ENCODE measurements at places on chromosomes 2 and 18.

- DNase-seq: no peak
Measured at GRCh38 chr18:32160547-32160946, 29.3 kb upstream of the MEP1B start.

DNA sequence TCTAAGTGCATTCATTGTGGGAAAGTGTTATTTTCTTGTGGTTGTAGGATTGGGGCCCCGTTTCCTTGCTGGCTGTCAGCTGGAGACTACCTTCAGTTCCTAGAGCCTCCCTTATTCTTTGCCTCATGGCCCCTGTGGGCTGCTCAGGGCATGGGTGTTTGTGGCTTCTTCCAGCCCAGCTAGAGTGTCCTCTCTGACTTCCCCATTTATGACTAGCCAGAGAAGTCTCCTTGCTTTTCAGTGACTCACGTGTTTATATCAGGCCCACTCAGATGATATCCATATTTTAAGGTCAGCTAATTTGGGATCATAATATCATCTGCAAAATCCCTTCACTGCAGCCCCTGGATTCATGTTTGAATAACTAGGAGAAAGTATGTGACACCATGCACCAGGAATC, 62.8 kb downstream of the DTNA start:
- DNase-seq: no peak

DNA sequence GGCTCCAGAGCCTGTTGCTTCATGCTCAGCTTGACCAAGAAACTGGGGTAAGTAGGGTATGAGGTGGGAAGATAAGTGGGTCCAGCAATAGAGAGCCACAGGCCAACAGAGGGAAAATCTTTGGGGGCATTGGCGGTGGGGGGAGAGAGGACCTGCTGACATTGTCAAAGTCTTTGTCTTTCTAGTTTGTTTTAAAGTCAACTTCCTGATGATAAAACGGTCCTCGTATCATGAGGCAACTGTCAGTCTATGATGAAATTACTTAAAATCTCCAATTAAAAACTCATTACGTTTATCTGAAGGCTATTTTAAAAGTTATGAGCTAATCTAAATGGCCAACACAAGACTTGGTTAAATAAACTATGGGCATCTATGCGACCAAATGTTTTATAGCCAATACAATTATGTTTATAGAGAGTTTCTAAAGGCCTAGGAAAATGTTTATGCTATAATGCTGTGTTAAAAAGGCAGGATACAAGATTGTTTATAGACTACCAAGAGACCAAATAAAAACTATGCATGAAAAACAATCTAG, 84.4 kb upstream of the CD28 start:
- no peak for DNase-seq

GRCh38 chr2:50838316-50838715, 193.6 kb downstream of the NRXN1 start:
- no peak for DNase-seq

- no peak for DNase-seq
Measured at GRCh38 chr18:79339094-79339908, 56.4 kb upstream of the NFATC1 start.

- no peak for DNase-seq
Measured at GRCh38 chr18:30903566-30903965, 139.0 kb downstream of the DSC3 start.

GRCh38 chr18:58668897-58669296, 2.4 kb upstream of the MALT1 start:
- no peak for DNase-seq

- no peak for DNase-seq
Measured at GRCh38 chr2:238145851-238146250, 7.4 kb downstream of the KLHL30 start.

DNA sequence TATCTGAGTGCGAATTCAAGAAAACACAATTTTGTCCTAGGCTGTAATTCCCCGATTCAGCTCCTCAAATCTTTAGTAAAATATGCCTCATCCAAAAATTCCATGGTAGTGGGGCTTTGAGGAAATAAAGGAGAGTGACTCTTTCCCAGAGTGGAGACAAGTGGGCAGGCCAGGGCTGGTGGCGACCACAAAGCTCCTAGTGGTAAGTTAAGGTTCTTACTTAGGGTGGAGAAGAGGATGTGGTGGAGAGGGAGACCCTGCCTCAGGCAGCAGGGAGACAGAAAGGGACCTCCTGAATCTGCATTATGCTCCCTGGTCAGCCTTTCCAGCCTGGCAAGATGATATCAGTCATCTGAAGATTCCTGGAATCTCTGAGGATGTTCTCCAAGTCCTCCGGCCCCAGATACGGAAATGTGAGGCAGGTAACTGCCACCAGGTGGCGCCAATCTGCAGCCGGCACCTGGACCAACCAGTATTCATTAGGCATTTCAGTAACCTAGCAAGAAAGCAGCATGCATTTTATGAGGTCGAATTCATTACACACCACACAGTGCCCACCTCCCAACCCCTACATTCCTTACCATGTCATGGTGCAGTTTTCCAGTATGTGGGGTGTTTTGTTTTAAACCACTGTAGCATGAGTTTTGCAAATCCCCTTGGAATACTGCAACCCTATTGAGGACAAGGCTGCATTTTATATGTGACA, 106.4 kb downstream of the POLE4 start:
- DNase-seq: peak; percentile 12

DNA sequence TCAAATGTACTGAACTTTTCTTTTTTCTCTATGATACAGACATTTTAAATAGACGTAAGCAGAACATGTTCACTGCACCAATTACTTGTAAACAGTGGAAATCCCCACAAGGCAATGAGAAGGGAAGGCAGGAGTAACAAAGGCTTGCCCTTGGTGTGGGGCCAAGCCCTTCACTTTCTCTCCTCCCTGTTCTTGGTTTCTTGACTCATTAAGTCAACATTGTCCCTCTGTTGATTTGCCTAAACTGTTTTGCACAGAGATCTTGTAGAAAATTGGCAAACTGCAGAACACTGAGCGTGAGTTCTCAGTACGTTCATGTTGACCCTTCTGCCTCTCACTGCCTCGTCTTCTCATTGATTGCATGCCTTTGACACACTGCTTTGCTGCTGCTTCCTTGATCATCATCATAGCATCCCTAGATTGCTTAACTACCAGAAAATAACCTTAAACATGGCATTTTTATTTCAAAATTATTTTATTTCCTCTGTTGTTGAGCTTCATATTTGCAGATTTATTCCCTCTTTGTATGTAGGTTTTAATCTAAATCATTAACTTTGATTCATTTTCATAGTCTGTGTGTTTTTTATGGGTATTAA, 257.7 kb downstream of the PTGR3 start:
- DNase-seq: peak; percentile 94

Measured in fibroblast of the conjunctiva (primary cell).